KBM-7 (cell line): ENCODE measurements at places on chromosomes 7 and 10.

- no peak for DNase-seq
These were observed 554.1 kb upstream of the FOXK1 start for GRCh38 chr7:4127909-4128560.

- DNase-seq, result no peak
These were observed 374.0 kb downstream of the CALN1 start for GRCh38 chr7:72038022-72038732.

GRCh38 chr10:125084191-125084613, 76.2 kb downstream of the CTBP2 start:
- no peak for DNase-seq

- no peak for DNase-seq
These were observed 204.9 kb upstream of the NPSR1 start for GRCh38 chr7:34453150-34453549.
